Fibroblast of skin of left biceps (primary cell): ENCODE measurements at places on chromosomes 6 and 20.

GRCh38 chr6:151494235-151494935 lies 568 bp downstream of the CCDC170 start:
- DNase-seq = no peak

DNA sequence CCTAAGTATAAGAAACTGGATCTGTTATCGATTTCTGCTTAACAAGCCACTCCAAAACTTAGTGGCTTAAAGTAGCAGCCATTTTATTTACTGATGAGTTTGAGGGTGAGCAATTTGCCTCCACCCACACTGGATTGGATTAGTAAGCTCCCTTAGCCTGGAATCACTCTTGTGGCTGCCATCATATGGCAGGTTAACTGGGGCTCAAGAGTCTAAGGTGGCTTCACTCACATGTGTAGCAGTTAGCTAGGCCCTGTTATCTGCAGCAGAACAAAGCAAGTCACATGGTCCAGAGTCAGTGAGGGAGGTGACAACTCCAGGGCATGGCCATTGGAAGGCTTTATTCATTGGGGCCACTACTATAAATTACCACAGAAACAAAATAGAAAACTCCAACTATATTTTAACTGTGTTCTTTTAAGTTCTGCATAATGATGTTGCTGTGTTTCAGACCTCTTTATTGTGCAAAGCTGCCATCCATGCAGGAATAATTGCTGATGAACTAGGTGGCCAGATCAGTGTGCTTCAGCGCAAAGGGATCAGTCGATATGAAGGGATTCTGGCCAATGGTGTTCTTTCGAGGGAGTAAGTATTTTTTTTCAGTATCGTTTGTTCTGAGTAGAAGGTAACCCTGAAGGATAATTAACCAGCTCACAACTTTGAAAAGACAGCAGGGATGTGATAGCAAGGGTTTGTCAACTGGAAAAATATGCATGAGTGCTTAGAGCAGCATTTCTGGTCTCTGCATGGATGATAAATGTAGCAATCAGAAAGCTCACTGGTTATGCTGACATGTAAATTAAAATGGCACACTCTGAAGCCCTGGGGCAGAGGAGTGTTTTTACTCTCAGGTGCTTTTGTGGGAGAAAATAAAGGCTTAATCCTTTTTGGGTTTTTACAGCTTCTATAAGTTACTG lies 49.6 kb downstream of the DCBLD1 start:
- DNase-seq = no peak

GRCh38 chr6:138522611-138523010 lies 23.3 kb upstream of the NHSL1 start:
- no peak for DNase-seq

GRCh38 chr6:166466178-166467122 lies 83.7 kb upstream of the MPC1 start:
- DNase-seq = peak; percentile 76

GRCh38 chr6:142329486-142330113 lies 27.8 kb downstream of the ADGRG6 start:
- DNase-seq = no peak

GRCh38 chr6:159012201-159012600 lies 12.2 kb upstream of the RSPH3 start:
- no peak for DNase-seq

- DNase-seq = no peak
These were observed 390.9 kb upstream of the SULF2 start for GRCh38 chr20:48176139-48176538.

- DNase-seq = no peak
These were observed 991.8 kb upstream of the GJE1 start for GRCh38 chr6:141140905-141141304.

DNA sequence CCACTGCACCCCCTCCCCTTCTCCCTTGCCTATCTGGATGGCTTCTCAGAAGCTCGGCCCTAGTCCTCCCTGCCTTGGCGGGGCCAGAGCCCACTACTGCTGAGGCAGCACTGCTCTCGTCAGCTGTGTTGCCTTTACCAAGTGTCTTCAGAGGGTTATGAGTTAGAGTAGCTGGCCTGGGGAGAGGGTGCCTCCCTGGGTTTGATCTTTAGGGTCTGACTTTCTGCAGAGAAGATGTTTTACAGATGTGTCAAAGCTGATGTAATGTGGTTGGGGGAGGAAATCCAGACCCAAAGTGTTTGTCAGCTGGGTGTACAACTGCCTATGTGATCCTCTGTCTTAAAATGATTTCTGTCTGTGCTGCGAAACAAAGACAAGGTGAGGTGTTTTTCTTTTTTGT lies 30.4 kb upstream of the PI16 start:
- peak; percentile 40 for DNase-seq

GRCh38 chr20:1619861-1620444 lies at the start of gene SIRPB1:
Gene SIRPB1, minus strand, starts transcription at chr20:1620009. Its CDS starts 65 bp downstream, at chr20:1619944.
- DNase-seq = no peak

DNA sequence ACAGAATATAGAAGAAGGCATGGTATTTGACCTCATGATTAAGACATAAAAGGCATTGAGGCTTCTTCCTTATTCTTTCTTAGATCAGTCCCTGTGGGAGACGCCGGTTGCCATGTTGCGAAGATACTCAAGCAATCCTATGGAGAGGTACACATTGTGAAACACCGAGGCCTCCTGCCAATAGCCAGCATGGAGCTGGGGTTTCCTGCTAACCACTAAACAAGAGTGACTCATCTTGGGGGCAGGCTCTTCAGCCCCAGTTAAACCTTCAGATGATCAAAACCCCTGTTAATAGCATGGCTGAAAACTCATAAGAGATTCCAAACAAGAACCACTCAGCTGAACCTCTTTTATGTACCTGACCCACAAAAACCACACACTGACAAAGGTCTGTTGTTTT lies 478.8 kb downstream of the CD83 start:
- DNase-seq = peak; percentile 39

DNA sequence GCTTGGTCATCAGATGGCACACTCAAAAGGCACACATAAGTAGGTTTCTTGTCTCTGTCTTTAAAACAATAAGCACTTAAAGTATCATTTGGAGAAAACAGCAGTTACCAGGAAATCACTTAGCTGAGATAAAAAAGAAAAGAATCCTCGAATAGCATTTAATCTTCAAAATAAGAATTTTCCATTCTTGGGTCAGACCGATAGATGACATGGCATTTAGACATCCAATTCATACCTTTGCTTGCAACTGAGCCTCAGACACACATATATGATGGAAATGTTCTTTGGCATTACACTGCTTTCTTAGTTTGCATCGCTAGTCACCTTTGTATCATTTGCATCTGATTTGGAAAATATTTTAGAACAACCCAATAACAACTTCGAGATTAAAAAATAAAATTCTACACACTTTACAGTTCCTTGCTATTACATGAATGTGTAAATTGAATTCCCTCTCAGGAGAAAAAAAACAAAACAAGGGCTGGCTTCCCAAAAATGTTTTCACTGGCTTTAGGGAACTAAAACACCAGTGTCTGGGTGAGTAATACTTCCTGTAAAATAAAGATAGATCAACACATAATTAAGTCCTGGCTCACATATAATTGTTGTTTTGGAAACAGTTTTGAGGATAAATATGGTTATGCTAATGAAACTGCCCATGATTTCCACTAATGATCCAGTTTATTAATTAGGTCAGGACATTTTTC lies 1.3 kb upstream of the RNF217 start:
- DNase-seq = no peak

DNA sequence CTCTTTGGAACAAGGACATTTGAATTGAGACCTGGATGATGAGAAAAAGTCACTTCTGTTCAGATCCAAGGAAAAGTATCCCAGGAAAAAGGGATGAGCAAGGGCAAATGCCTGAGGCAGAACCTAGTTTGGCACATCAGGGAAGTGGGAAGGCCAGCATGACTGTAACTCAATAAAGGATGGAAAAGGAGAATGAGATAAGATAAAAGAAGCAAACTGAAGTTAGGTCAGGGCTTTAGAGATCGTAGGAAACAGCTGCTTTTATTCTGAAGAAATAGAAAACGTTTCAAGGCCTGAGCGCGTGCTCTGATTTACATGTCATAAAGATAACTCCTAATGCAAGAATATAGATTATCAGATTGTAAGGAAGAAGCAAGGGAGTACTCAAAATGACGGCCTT lies 450.0 kb downstream of the FRK start:
- DNase-seq = no peak

- no peak for DNase-seq
These were observed 311.7 kb downstream of the CBLN4 start for GRCh38 chr20:55693641-55694040.

DNA sequence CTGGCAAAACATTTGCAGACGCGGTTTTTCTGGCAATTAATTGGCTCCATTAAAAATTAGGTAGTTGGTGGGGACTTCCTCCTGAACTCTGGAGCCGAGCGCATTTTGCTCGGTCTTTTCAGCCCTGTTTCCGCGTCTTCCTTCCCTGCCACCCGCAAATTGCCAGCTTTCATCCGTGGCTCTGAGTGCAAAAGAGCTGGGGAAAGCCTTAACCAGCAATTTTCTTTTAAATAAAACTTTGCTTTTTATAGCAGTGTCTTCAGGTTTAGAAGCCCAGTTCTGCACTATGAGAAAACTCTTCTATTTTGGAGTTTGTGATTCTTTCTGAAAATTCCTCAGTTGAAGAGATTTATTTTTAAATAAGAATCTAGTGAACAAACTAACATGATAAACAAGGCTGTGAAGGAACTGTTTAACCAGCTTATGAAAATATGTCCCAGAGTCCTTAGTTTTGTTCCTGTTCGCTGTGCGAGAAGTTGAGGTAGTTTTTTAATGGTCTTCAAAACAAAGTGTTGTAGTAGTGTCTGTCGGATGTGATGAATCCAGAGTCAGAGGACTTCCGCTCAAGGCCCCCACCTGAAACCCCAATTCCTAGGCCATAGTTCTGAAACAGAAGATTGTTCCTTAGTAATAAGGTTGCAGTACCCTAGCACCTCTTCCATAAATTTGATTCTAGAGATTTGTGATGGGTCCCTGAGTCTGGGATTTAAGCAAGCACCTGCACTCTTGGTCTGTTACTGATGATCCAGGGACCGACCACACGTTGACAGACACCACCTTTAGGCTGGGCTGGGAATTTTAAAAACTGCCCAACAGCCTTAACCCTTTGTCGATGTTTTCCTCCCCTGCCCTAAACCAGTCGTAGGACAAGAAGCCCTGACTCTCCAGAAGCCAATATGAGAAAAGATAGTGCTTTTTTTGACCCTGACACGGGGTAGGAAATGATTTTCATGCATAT lies 950 bp downstream of the KCTD20 start:
- DNase-seq = no peak

- DNase-seq = no peak
These were observed 80.5 kb downstream of the YTHDF1 start for GRCh38 chr20:63135411-63135810.

DNA sequence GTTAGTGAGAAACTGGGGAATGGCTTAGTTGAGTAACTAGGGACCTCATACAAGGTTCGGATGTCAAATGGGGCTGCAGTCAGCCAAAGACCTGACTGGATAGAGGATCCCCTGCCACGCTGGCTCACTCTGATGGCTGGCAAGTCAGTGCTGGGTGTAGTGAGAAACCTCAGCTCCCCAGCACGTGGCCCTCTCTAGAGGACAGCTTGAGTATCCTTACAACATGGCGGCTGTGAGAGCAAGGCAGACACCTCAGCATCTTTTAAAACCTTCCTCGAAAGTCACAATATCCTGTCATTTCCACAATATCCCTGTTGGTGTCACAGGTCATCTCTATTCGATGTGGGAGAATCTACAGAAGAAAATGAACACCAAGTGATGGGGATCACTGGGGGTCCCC lies 26.7 kb upstream of the IPCEF1 start:
- no peak for DNase-seq

- no peak for DNase-seq
These were observed 149.9 kb downstream of the C6orf118 start for GRCh38 chr6:165159460-165159859.

GRCh38 chr6:5379647-5380242 lies 118.4 kb downstream of the FARS2 start:
- DNase-seq = no peak

DNA sequence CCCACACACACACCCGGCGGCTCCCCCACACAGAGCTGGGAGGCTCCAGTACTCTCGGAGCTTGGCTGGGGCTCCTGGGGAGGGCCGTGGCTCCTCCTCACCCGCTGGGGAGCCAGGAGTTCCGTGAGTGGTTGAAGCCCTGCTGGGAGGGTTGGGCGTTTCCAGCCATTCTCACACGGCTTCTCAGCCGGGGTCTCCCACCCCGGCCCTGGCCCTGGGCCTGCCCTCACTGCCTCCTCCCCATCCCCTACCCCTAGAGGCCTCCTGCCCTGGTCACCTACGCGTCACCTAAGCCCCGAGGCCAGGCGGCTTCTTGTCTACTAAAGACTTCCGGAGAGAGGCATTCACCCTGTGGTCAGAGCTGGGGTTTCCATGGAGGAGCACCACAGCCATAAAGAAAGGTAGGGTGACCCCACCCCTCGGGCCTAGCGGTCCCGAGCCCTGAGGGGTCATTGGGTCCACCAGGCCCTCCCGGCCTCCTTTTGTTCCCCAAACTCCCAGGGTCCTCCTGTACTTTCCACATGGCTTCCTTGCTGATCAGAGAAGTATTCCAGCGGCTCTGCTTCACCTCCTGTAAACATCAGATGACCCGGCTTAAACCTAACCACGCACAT lies 99.3 kb downstream of the TTLL2 start:
- DNase-seq = no peak

- no peak for DNase-seq
These were observed 14.6 kb downstream of the MYBL2 start for GRCh38 chr20:43681468-43681942.

GRCh38 chr20:54214566-54214965 lies 6.7 kb downstream of the PFDN4 start:
- DNase-seq = no peak

DNA sequence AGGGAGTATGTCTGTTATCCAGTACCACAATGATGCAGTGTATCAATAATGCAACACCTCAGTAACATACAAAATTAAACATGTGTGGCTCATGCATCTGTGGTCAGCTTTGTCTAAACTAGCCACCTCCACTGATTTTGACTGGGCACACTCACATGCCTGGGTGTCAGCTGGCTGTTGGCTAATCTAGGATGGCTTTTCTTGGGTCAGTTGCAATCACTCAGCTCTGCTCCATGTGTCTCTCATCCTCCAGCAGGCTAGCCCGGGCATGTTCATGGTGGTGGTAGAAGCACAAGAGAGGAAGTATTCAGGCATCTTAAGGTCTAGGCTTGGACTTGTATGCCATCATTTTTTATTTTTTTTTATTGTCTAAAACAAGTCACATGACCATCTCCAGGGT lies 59.3 kb upstream of the JAG1 start:
- DNase-seq = no peak
